Astrocyte of the hippocampus (primary cell): ENCODE measurements at places on chromosomes 5 and 9.
A peak's percentile ranks its signal among the peaks of the same experiment; 100 is the strongest.

- no peak for DNase-seq
Measured at GRCh38 chr5:127848098-127848497, 144.9 kb downstream of the CCDC192 start.

DNA sequence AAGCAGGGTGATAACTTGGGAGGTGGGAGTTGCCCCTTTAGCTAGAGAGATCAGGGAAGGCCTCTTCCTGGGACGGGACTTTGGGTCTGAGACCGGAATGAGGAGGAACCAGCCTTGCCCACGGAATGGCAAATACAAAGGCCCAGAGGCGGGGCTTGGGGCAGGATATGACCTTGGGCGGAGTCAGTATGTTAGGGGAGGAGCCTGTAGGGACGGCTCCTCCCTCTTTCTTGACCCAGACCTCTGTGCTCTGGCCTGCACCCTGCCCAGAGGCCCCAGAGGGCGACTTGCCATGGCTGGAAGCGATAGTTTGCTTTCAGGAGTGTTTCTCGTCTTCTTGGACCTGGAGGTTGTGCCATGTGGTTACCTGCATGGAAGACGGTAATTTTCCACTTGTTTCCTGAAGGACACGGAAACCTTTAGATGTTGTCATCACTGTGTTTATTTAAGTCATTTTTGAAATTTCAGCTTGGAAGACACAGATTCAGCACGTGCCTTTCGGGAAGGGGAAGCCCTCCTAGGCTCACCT is 85.6 kb downstream of the DAB2IP start:
- DNase-seq: no peak

DNA sequence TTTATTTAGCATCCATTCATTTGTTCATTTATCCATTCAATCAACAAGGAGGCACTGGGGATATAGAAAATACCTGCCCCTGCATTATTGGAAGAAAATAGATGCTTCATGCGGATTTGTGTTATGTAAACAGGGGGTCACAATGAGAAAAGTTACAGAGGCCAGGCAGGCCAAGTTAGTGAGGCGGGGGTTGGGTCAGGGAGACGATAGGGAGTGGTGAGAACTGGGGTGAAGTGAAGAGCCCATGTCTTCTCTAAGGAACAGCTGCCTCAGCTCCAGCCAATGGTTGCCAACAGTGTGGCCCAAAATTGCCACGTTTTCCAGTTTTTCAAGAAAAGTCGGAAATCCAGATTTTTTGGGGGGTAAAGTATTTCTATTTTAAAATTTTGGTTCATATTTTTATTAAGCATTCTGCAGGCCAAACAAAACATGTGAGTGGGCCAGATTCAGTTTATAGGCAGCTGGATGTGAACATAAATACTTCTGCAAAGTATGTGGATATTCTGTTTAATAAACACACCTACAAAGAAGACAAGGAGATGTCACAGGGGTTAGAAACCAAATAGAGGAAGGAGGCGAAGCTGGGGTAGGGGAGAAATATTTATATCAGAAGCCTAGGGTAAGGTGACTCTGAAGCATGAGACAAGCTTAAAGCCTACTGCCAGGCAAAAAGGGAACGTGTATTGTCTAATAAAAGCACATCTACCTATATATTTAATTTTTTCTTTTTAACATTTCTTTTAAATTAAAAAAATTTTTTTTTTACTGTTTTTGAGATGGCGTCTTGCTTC is 44.0 kb downstream of the ALG2 start:
- no peak for DNase-seq

- no peak for DNase-seq
Measured at GRCh38 chr9:124373386-124373785, 41.9 kb downstream of the PSMB7 start.

DNA sequence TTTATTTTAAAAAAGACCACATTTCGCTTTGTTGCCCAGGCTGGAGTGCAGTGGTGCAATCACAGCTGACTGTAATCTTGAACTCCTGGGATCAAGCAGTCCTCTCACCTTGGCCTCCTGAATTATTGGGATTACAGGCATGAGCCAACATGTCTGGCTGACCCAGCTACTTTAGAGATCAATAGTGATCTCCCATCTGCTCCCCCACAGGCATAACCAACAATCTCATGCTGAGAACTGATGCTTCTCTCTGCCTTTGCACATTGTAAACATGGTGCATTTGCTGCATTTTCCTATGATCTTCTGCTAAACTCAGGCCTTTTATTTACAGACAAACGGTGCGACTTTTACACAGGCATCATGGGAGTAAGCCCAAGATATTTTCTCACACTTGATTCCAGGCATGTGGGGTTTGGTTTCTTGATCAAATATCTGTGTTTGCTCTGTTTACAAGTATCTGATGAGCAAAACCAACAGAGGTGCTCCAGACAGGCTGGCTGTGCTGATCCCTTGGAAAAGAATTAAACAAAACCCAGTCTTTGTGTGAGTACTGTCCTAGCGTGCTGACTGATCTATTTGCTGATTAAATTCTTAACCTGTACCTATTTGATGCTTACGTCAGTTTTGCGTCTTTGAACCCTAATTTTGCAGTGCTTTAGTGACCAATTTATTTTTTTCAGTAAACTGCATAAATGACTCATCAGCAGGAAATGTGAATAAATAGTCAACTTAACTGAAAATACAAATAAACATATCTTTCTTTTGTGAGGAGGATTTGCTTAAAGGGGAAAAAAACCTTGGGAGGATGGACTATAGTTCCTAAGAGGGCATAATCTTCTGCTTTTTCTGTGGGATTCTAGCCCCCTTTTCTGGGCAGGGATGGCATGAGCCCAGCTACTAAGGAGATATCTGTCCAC is 191.7 kb upstream of the NR3C1 start:
- DNase-seq: peak; percentile 21

- DNase-seq: no peak
Measured at GRCh38 chr5:96054311-96055030, 92.8 kb upstream of the ELL2 start.

DNA sequence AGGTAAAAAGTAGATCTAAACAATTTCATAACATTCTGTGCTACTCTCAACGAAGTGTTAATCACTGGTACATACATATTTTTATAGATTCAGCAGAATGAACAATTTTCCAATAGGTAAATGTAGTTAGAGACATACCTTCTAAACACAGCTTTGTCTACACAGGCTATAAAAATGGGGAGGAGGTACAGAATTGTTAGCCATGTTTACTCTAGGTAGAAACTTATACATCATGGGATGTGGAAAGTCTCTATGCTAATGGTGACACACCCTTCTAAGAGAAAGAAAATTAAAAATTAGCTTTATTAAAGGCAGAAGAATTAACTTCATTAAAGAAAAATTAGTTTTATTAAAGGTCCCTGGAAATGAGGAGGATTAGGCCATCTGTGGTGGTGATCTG is 11.8 kb downstream of the C5orf63 start:
- no peak for DNase-seq

DNA sequence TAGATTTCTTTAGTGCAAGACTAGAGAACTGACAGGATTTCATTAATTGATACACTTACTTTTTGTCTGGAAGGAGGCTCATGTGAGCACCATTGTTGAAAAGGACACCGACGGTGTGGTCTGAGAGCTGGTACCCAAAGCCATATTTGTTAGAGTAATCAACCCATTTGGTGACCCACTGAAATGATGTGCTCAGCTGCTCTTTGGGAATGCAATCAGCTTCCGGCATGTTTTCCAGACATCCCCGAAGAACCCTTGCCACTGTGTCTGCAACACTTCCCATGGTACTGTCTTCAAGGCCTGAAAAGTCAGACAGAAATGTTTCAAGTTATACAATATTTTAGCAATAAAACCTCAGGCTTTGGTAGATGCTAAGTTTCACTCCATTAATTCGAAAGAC is 4.4 kb downstream of the PLK2 start:
- DNase-seq: peak; percentile 42

GRCh38 chr9:117444501-117444900 is 29.6 kb upstream of the ASTN2 start:
- DNase-seq: no peak

GRCh38 chr5:157222506-157223230 is 42.0 kb downstream of the ITK start:
- peak; percentile 88 for DNase-seq

- peak; percentile 41 for DNase-seq
Measured at GRCh38 chr9:114588210-114588609, 641 bp downstream of the ATP6V1G1 start.

DNA sequence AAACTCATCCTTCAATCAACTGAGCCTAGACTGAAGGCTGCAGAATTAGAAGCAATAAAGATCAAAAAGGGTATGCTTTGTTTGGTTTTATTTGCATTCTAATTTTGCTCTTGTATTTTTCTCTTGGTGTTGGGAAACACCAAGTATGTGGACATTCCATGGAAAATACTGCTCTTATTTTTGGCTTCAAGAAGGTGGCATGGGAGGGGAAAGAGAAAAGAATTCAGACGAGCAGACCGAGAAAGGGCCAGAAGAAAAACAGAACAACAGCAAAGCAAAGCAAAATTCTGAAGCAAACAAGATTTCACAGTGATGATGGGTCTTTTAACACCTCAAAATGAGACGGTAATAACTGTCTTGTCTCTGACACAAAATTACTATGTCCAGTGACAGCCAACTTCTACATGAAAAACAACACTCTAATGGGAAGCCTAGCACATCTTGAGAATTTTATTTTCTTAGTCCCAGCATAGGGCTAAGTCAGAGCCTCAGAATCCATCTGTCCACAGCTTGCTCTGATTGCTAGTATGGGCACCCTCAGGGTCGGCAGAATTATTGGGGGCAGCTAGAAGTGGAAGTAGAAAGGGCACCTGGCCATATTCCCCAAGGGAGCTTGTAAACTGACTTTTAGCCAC is 26.8 kb downstream of the FREM1 start:
- DNase-seq: no peak

GRCh38 chr9:93303806-93304573 is 120.1 kb downstream of the WNK2 start:
- DNase-seq: no peak

DNA sequence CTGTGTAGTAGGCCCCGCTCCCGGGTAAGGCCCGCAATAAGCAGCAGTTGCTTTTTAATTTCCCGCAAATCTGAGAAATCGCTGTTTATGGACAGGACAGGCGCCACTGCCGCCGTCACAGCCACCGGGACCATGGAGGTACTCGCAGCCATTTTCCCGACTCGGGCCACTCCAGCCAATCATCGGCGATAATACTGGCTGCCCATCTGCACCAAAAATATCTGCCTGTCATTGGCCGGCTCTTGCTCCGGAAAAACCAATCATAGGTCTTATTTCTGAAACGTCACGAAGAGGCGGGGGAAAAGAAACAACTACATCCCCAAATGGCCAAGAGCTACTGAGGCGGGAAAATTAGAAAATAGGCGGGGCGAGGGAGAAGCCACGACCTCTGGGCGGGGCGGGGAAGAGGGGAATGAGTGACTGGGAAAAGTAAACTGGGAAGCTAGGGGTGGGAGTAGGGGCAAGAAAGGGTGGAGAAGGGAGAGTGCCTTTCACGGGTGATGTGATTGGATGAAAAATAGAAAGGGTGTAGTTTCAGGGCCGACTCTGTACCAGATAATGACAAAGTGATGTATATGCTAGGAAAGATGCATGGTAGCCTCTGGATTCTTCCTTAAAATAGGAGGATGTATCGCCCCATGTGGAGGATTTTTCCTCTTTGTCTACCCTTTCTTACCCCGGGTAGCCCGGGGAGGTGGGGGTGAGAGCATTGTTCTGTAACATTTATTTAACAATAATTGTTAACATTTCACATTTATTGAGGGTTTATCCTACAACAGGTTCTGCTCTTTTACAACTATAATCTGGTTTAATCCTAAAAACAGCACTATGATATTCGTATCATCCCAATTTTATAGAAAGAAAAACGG is at the start of gene CDC23:
Gene CDC23 (minus strand): TSS at position 163 of the 869 bp plus-strand sequence. CDS start 11 bp downstream, at position 152.
- peak; percentile 99 for DNase-seq

DNA sequence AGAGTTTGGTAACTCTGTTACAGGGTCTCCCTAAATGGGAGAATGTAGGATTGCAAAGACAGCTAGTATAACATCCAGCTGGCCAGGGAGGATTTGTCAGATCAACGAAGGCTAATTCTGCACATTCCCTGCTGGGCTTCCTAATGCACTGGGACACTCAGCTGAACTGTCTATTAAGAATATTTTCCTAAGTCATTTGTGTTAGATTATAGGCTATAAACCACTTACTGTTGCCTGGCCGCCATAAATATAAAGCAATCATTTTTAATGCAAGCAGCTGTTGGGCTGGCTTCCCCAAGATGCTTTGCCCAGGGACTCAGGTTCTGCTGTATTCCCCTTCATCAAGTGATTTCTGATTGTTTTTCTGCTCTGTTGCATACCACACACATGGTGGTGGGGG is 35.3 kb upstream of the SLIT3 start:
- DNase-seq: no peak

DNA sequence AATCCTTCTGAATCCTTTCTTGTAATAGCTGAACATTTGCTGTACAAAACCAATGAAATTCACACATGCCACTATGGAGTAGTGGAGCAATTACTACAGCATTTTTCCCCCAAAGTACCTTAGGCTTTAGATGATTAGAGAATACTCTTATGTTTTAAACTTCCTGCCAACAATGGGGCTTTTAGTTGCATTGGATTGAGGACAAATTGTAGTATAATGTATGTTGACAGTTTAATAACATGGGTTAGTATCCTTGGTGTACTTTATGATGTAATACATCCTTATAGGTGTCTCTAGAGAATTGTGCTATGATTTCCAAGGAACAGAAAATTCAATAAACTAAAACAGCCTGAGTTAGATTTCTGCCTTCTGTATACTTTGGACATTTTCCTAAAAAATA is 422.7 kb upstream of the GRAMD2B start:
- no peak for DNase-seq

- DNase-seq: no peak
Measured at GRCh38 chr5:118888556-118888955, 99.8 kb downstream of the DTWD2 start.

DNA sequence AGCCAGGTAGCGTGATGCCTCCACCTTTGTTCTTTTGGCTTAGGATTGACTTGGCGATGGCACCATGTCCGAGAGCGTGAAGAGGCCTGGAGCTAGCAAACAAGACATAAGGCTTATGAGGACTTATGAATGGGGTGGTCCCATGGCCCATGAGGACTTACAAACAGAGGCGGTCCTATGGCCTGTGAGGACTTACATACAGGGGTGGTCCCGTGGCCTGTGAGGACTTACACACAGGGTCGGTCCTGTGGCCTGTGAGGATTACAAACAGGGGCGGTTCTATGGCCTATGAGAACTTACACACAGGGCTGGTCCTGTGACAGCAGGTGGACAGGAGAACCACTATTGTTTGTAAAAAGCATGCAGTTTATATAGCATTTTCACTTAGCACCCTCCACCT is 21.3 kb upstream of the FOXD1 start:
- no peak for DNase-seq

- DNase-seq: no peak
Measured at GRCh38 chr9:14870090-14870489, 40.1 kb downstream of the FREM1 start.

- peak; percentile 14 for DNase-seq
Measured at GRCh38 chr9:83511051-83511450, 27.1 kb downstream of the FRMD3 start.

GRCh38 chr5:107670087-107670931 is 428 bp downstream of the EFNA5 start:
- peak; percentile 70 for DNase-seq

DNA sequence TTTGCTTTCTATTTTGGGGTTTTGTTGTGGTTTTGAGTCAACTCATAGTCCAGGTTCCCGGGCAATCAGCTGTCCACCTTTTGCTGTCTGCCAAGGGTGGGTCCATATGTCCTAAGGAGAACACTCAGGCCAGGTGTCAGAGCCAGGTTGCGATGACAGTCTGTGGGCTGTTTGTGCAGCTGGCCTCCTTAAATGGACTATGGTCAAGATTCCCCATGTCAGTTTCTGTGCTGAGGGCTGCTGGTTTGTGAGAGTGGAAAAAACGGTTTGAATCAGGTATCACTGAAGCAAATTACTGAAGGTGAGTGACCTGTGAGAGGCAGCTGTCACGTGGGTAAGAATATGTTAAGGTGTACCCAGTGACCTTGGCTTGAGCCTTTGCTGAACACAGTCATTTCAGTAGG is 33.0 kb downstream of the SNX30 start:
- DNase-seq: no peak
